ENCODE measurements at places on chromosomes 1 and 21.

- no peak overlapping the region for H3K4me3 ChIP-seq
- no peaks in the 10 kb centered on the region for H3K4me1 ChIP-seq
- no peaks in the 10 kb centered on the region for H3K36me3 ChIP-seq
- H3K27ac ChIP-seq = no peak overlapping the region
Measured at GRCh38 chr1:91775227-91775626, 110.7 kb downstream of the TGFBR3 start.

- no peak for DNase-seq
- H3K27ac ChIP-seq = no peak overlapping the region
- peaks cover 28% of the 10 kb centered on the region for H3K4me1 ChIP-seq
- H3K4me3 ChIP-seq = no peak overlapping the region
Measured at GRCh38 chr1:212289262-212290077, 4.3 kb downstream of the PPP2R5A start.

- H3K36me3 ChIP-seq = no peaks in the 10 kb centered on the region
- no peak overlapping the region for H3K4me3 ChIP-seq
- H3K4me1 ChIP-seq = no peaks in the 10 kb centered on the region
- no peak overlapping the region for H3K27ac ChIP-seq
- no peak for DNase-seq
Measured at GRCh38 chr1:116521186-116521585, 49.6 kb downstream of the CD58 start.

DNA sequence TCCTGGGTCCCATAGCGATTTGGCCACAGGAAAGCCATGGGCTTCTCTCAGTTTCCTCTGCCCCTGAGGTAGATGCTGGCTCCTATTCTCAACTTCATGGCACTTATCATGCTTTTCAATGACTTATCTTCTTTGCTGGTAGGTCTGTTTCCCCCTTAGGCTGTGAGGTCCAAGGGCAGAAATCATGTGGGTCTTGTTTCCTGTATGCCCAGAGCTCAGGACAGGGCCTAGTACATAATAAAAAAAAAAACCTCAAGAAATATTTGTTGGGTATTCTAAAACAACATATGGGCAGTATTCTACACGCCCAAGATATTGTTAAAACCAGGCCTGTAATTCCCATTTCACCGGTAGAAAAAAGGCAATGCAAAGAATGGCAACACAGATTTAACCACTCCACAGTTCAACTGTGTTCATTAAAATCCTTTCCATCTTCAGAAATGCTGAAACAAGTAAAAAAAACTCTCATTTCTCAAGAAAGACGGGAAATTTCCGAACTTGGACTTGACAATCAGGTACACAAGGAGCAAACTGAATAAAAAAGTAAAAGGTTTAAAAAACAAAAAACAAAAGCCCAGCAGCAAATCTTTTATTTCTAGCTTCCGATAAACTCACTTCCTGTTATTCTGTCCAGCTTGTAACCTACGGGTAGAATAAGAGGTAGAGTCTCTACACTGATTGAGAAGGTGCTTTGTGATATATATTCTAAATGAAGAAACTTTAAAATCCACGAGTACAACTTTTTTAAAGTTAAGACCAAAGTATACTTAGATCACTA, 6.3 kb upstream of the TDRD10 start:
- no peak overlapping the region for H3K4me3 ChIP-seq
- DNase-seq = peak; percentile 66
- no peaks in the 10 kb centered on the region for H3K27me3 ChIP-seq
- H3K4me1 ChIP-seq = peaks cover 92% of the 10 kb centered on the region

All from endothelial cell of umbilical vein (primary cell).